MCF 10A (cell line): ENCODE measurements at places on chromosomes 16 and 17. TPM values are rescaled to one million over a fixed set of nuclear protein-coding genes. Genes with fewer than 3 reads are reported as not detected.

- no peaks in the 10 kb centered on the region for H3K27me3 ChIP-seq
- no peaks in the 10 kb centered on the region for H3K36me3 ChIP-seq
- DNase-seq = no peak
- no peak overlapping the region for H3K27ac ChIP-seq
- no peaks in the 10 kb centered on the region for H3K4me1 ChIP-seq
Observed at GRCh38 chr16:23876256-23876896, 40.6 kb downstream of the PRKCB start.

GRCh38 chr17:17084941-17085340 lies 42.7 kb downstream of the MPRIP start:
- no peak for DNase-seq
- H3K27ac ChIP-seq = no peak overlapping the region
- H3K4me3 ChIP-seq = no peak overlapping the region
- H3K36me3 ChIP-seq = peaks cover 37% of the 10 kb centered on the region

The CCL17 gene
- total RNA-seq = not detected in 2 replicates

- H3K27me3 ChIP-seq = no peaks in the 10 kb centered on the region
- peaks cover 11% of the 10 kb centered on the region for H3K36me3 ChIP-seq
- no peak overlapping the region for H3K27ac ChIP-seq
Observed at GRCh38 chr16:67432506-67432890, 1.6 kb downstream of the HSD11B2 start.

The CA5A gene
- total RNA-seq = not detected in 2 replicates

The SLFN14 gene
- not detected in 2 replicates for total RNA-seq

DNA sequence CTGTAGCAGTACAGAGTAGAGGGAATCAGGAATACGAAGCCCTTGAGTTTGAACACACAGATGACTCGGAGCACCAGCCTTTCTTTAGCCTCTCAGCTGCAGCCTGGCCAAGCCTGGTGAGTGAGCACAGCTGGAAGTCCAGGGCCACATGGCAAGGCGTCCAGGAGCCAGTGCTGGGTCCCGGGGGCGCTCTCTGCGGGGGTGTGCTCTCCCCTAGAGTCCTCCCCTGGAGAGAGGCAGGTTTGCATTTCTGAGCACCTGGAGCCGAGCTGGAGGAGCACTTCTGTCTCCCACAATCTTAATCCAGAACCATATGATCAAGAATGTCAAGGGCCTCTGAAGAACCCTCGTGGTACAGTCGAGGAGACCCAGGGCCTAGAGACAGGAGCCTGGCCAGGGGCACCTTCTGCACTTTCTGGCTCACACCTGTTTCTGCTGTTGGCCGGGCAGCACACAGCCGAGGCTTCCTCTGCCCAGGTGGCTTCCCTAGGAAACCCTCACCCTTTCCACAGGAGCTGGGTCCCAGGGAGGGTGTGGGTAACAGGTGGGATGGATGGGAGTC lies 78.3 kb downstream of the PLD6 start:
- DNase-seq = no peak
- H3K36me3 ChIP-seq = peaks cover 29% of the 10 kb centered on the region
- H3K27ac ChIP-seq = no peak overlapping the region
- H3K4me3 ChIP-seq = no peak overlapping the region
- H3K4me1 ChIP-seq = peaks cover 9% of the 10 kb centered on the region

- no peak overlapping the region for H3K4me3 ChIP-seq
- H3K27ac ChIP-seq = no peak overlapping the region
- no peaks in the 10 kb centered on the region for H3K27me3 ChIP-seq
Observed at GRCh38 chr17:10059684-10060211, 138.7 kb downstream of the GAS7 start.

The SPATA33 gene
- total RNA-seq = 7.2 and 9.5 TPM in 2 replicates

- H3K4me3 ChIP-seq = no peak overlapping the region
- no peaks in the 10 kb centered on the region for H3K27me3 ChIP-seq
- no peaks in the 10 kb centered on the region for H3K36me3 ChIP-seq
- peak overlapping the region; percentile 57 for H3K27ac ChIP-seq
- peak; percentile 39 for DNase-seq
Observed at GRCh38 chr17:50947782-50948543, 81.8 kb upstream of the TOB1 start.

DNA sequence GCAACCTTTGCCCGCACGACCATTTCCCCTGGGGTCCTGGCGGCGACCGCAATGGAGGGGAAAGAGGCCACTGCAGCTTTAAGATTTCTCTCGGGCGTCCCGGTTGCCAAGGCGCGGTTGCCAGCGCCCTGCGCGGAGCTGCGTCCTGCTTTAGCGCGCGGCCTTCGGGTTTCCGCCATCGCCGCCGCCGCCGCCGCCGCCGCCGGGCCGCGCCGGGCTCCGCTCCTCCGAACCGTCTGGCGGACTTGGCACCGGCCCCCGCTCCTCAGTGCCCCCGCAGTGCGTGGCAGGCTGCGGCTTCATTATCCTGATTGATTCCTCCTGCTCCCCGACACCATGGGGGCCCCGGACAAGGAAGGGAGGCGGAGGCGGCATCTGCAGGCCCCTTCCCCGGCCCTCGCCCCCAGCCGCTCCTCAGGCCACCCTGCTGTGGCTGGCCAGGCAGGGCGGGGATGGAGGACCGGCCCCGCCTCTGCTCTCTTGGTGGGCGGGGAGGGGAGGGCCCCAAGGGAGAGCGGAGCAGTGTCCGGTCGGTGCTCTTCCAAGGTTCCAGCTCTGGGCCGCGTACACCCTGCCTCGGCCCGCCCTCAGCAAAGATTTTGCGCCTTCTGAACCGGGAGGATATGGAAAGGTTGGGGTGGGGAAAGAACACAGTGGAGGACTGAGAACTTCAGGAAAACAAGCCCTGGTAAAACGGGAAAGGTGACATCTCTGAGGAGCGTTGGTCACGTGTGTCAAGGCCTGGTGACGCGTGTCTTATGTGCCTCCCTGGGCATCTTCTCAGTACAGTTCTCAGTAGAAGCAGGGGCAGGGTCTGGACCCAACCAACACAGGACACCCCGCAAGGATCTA lies 34.0 kb downstream of the NEUROD2 start:
- peak overlapping the region; percentile 85 for H3K27ac ChIP-seq
- no peaks in the 10 kb centered on the region for H3K27me3 ChIP-seq
- H3K36me3 ChIP-seq = peaks cover 22% of the 10 kb centered on the region

The DHX58 gene
- total RNA-seq = 2.8 and 4.2 TPM in 2 replicates

DNA sequence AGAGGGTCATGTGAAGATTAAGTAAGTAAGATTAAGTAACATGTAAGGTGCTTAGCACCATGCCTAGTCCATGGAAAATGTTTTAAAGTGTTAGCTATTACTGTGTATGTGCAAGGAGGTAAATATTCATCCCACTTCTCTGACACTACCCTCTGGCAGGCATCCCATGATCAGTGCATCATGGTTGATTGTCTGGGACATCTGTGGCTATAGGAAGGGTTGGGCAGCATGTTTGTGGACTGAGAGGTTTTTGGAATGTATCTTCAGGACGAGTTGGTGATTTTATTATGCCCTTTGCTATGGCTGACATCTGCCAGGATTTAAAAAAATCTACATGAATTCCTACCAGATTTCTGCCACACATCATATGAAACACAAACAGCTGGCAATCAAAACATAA lies 6.5 kb upstream of the TAOK1 start:
- H3K36me3 ChIP-seq = no peaks in the 10 kb centered on the region
- no peak overlapping the region for H3K27ac ChIP-seq
- no peaks in the 10 kb centered on the region for H3K27me3 ChIP-seq
- no peak overlapping the region for H3K4me3 ChIP-seq
- H3K4me1 ChIP-seq = peaks cover 19% of the 10 kb centered on the region
- no peak for DNase-seq

- no peak for DNase-seq
- H3K36me3 ChIP-seq = no peaks in the 10 kb centered on the region
- H3K27me3 ChIP-seq = no peaks in the 10 kb centered on the region
- H3K4me1 ChIP-seq = no peaks in the 10 kb centered on the region
- H3K4me3 ChIP-seq = no peak overlapping the region
- H3K27ac ChIP-seq = no peak overlapping the region
Observed at GRCh38 chr16:35450648-35451047, 1991.2 kb downstream of the TP53TG3F start.

DNA sequence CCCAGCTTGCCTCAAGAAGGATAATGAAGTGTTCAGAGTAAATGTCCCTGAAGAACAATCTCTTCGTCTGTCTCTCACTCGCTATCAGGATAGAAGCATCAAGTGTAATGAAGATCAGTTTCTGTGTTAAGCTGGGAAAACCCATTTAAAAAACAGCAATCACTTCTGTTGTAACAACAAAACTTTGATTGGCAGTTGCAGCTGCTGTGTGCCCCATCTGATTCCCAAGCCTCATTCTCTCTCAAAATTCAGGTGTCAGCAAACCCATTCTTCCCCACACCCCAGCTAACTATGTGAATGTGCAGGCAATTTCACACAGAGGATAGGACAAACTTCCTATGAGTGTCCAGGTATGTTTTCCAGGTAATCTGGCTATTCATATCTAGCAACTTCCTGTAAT lies 2.4 kb upstream of the HNF1B start:
- no peaks in the 10 kb centered on the region for H3K36me3 ChIP-seq
- H3K4me3 ChIP-seq = no peak overlapping the region
- no peak for DNase-seq
- H3K27ac ChIP-seq = no peak overlapping the region
